ENCODE measurements at places on chromosomes 3 and 15.

- no peak for DNase-seq
Observed at GRCh38 chr3:73451301-73451944, 173.3 kb downstream of the PDZRN3 start.

- DNase-seq, result peak; percentile 64
Observed at GRCh38 chr3:43768381-43768973, 77.7 kb downstream of the ABHD5 start.

- peak; percentile 8 for DNase-seq
Observed at GRCh38 chr3:24316887-24317383, 177.7 kb downstream of the THRB start.

DNA sequence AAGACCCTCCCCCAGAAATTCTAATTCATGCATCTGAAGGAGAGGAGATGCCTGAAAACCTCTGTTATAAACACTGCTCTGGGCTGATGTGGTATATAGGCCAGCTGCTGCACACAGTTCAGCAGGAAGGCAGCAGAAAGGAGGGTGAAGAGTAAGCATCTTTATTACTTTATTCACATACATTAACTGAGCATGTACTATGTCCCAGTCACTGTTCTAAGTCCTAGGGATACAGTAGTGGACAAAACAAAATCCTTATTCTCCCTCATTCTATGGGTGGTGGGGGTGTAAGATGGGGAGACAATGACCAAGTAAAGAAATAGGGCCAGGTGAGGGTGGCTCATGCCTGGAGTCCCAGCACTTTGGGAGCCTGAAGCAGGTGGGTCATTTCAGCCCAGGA, 17.8 kb upstream of the CHRNB4 start:
- DNase-seq, result no peak

DNA sequence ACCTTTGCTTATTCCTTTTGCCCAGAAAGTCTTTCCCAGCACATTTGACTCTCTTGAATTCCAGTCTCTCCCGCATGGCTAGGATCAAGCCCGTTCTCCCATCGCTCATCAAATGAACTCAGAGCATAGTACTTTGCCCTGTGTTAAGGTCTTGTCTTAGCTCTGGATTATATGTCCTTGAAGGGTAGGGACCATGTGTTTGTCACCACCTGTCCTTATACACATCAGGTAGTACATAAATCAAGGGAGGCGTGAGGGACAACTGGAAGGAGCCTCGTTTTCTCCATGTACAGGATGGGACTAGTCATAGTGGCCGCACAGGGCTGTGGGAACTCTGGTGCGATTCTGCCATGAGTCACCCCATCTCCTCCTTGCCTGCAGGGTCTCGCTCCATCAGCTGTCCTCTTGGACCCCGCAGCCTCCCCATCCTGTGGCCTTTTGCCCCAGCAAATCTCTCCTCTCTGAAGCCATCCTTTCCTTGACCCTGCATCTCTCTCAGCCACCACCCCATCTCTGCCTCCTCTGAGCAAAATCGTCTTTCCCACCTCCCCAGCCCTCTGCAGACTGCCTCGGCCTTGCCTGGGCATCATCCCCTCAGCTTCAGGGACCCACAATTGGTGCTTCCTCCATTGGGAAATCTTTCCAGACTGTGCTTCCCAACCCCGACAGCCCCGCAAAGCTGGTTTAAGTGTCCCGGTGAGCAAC, 33.4 kb upstream of the RAB6B start:
- no peak for DNase-seq

- DNase-seq, result no peak
Observed at GRCh38 chr3:71902258-71903111, 117.5 kb upstream of the PROK2 start.

DNA sequence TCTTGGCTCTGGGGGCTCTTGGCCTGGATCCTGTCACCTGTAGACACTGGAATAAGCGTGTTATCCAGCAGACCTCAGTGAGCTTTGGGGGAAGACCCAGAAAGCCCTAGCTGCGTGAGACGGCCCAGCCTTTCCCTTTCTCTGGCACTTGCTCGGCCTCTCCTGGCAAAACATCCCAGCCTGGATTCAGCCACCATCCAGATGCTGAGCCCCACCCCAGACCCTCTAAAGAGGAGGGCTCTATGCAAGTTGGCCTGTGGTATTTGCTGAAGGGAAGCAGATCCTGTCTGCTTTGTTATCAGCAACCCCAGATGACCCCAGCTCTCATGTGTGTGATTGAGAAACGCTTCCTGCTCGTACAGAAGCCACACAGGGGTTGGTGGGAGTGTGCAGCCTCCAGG, 267.2 kb downstream of the FAM43A start:
- no peak for DNase-seq

- peak; percentile 95 for DNase-seq
Observed at GRCh38 chr3:126926684-126927400, 56.1 kb upstream of the PLXNA1 start.

DNA sequence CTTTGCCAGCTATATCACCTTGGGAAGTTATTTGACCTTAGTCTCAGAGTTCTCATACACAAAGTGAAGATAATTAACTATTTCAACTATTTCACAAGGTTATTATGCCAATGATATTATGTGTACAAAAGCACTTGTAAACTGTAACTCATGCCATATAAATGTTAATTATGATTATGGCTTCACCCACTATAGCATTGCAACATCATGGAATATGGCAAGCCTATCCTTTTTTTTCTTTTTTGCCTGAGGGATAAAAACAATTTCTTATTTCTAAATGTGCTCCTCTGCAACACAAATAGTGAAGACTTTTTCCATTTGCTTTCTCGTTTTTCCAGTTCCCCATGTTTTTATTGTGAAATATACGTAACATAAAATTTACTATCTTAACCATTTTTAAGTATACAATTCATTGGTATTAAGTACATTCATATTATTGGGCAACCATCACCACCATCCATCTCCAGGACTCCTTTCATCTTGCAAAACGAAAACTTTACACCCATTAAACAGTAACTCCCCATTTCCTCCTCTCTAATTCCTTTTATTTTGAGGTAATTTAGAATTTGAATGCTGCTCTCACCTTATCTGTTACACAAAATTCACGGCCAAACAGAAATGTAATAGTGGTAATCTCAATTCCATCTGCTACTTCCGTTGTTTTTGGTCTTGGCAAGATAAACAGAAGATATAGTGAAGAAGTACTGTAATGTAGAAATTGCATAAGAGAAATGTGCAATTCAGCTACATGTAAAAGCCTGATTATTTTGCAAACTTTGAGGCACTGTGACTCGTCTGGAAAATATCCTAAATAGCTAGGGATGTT, 46.3 kb downstream of the NANOGP8 start:
- DNase-seq, result peak; percentile 64

- no peak for DNase-seq
Observed at GRCh38 chr3:196340466-196340865, 2.3 kb upstream of the TM4SF19 start.

GRCh38 chr3:106673926-106674569, 703.2 kb upstream of the CCDC54 start:
- DNase-seq, result no peak

DNA sequence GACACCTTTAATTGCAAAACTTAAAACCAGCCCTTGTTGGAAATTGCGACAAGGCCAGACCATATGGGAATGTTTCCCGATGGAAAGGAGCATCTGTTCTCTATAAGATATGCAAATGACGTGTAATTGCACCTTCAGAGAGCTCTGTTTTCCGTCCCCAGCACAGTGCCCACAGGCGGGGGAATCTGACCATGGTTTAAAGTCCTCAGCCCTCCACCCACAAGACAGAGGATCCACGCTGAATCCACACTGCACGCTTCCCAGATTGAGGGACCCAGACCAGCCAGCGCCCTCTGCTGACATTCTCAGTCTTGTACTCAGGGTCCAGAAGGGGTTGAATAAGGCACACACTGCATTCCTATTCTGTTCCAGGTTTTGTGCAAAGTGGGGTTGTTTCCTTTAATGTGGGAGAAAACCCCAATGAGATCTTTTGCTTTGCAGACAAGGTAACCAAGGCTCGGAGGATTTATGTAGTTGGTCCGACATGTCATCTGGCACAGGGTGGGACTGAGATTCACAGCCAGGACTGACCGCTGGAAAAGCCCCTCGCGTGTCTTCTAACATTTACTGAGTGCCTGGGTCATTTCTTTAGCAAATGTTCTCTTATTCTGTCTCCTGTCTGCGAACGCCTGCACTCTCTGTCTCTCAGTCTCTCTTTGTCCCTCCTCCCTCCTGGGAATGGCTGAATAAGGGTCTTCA, 36.8 kb upstream of the KLHL25 start:
- peak; percentile 72 for DNase-seq

DNA sequence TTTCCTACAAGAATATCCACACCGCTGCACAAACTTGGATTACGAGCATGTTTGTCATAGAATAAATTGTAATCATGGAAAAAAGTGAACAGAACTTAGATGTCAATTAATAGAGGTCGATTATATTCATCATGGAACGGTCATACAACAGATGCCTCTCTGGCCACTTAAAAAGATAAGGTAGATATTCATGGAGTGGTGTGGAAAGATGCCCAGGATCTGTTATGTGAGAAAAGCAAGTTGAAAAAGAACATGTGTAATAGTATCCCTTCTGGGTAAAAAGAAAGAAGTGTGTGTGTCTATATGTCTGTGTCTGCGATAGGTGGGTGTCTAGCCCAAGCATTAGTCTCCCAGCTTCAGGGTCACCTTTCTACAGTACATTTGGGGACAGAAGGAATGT, 113.3 kb downstream of the ANP32A start:
- no peak for DNase-seq

GRCh38 chr3:15384510-15385237, 42.7 kb downstream of the METTL6 start:
- no peak for DNase-seq

DNA sequence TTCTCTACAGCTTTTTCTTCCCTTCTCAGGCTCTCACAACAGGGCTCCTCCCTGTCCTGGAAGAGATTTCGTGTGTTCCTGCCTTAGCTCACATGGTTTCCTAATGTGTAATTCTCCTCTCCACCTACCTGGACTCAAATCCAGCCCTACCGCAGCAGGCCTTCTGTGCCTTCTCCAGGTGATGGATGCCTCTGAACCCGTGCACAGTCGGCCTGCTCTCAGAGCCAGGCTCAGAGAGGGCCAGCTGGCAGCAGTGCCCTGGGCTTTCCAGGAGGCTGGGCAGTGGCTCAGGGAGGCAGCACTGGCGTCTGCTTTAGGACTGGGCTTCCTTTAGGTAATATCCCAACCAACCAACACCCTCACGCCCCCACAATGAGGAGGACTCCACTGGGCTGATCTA, 123.2 kb upstream of the TMC3 start:
- DNase-seq, result no peak

DNA sequence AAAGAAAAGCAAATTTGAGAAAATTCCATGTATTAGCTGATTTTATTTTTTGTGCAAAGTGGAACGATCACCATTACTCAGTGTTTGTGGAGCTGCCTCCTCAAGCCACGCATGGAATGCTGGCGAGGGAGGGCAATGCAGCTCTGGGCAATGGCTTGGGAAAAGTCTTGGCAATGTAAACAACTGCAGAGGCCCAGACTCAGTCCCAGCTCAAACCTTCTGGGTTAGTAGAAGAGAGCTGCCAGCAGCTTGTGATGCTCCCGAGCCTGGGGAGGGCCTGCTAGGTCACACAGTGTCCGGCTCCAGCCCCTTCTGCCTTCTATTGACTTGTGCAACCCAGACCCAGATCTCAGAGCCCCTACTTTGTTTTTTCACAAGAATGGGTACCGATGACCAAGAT, 4.3 kb downstream of the EPHB1 start:
- no peak for DNase-seq

GRCh38 chr3:102980355-102980696, 545.5 kb downstream of the ZPLD1 start:
- no peak for DNase-seq

DNA sequence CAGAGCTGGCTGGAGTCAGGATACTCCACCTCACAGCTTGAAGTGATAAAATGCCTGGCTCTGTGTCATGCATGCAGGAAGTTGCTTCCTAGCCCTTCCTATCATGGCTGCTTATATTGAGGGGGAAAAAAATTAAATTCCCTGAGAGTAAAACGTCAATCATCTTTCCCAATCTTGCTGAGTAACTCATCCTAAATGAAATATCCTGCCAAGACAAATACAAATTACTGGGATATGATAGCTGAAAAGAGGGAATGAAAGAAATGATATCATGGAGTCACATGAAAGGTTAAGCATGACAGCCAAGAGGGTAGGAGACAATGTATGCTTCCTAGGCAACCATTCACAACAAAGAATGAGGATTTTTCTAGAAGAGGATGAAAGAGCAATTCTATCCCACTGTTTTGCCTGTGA, 110.6 kb downstream of the ABI3BP start:
- peak; percentile 86 for DNase-seq

DNA sequence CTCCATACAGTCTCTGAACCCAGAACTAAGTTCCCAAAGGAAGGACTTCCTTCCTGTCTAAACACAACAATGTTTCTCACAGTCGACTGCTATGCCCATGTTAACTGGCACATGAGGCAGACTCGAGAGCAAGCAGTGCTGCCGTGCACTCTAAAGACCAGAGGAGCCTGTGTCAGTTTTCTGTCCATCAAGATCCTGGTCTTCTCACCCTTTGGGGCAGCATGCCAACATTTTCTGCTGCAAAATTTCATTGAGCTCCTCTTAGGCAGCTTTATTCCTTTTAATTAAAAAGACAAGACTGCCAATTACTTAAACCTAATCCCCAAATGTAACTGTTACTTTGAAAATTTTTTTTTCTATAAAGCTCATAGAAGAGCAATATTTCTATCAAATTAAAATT, 205.1 kb downstream of the GAP43 start:
- DNase-seq, result no peak

GRCh38 chr15:77002436-77002835, 7.5 kb downstream of the PSTPIP1 start:
- no peak for DNase-seq

- no peak for DNase-seq
Observed at GRCh38 chr3:195208183-195208582, 62.8 kb downstream of the XXYLT1 start.

DNA sequence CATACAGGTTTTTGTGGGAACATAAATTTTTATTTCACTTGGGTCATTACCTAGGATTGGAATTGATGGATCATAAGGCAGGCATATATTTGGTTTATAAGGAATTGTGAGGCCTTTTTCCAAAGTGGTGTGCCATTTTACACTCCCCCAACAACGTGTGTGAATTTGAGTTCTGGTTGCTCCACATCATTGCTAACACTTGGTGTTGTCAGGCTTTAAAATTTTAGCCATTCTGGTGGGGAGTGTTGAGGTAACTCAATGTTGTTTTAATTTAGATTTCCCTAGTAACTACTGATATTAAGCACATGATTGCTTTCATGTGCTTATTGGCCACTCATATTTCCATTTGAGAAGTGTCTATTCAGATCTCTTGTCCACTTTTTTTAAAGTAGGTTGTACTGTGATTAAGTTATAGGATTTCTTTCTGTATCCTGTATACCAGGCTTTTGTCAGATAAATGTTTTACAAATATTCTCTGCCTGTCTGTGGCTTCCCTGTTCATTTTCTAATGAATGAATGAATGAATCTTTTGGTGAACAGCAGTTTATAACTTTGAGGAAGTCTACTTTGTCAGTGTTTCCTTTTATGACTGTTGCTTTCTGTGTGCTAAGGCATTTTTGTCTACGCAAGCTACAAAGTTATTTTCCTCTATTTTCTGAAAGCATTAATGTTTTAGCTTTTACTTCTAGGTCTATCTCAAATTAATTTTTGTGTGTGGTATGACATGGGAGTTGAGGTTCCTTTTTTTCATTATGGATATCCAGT, 17.9 kb upstream of the NR2C2 start:
- no peak for DNase-seq

GRCh38 chr3:25493246-25493645, 65.2 kb downstream of the RARB start:
- DNase-seq, result peak; percentile 38

Data from fibroblast of pulmonary artery (primary cell).